Smooth muscle cell of the pulmonary artery (primary cell): ENCODE measurements at places on chromosomes 5 and 9. TPM values are rescaled to one million over a fixed set of nuclear protein-coding genes. Genes with fewer than 3 reads are reported as not detected.

GARIN3 gene
- not detected in 2 replicates for total RNA-seq

BNC2 gene
- 14.5 and 20.6 TPM in 2 replicates for total RNA-seq

DIPK1B gene
- 2.9 and 3.8 TPM in 2 replicates for total RNA-seq

PCDHGB5 gene
- 34.3 and 47.0 TPM in 2 replicates for total RNA-seq

FOXD4L6 gene
- 0.13 and 0.17 TPM in 2 replicates for total RNA-seq

SLC28A3 gene
- total RNA-seq, result 0.36 and 0.46 TPM in 2 replicates

ANGPTL2 gene
- total RNA-seq, result 43.4 and 104 TPM in 2 replicates

LRRC19 gene
- not detected in 2 replicates for total RNA-seq

MOB3B gene
- total RNA-seq, result 0.17 and 0.59 TPM in 2 replicates
